ENCODE measurements at places on chromosomes 16 and 17. TPM values are rescaled to one million over a fixed set of nuclear protein-coding genes. Genes with fewer than 3 reads are reported as not detected.
A peak's percentile ranks its signal among the peaks of the same experiment; 100 is the strongest.

Gene CCDC78
- 3.3 TPM for total RNA-seq

Gene HOXB8
- total RNA-seq, result not detected

Gene SECTM1
- total RNA-seq, result 56.0 TPM

Gene SDR42E1
- not detected for total RNA-seq

Gene MYH8
- not detected for total RNA-seq

Gene ACSM5
- not detected for total RNA-seq

Gene KRTAP9-4
- total RNA-seq, result not detected

- peak; percentile 70 for DNase-seq
- H3K27me3 ChIP-seq, result no peaks in the 10 kb centered on the region
- H3K27ac ChIP-seq, result peak overlapping the region; percentile 12
- H3K4me3 ChIP-seq, result no peak overlapping the region
- peaks cover 5% of the 10 kb centered on the region for H3K4me1 ChIP-seq
Observed at GRCh38 chr16:67396159-67397035, 3.1 kb upstream of the TPPP3 start.

GRCh38 chr17:48722201-48722907 lies at the start of gene PRAC1:
PRAC1 (minus strand) TSS chr17:48722518; CDS start chr17:48722392, 126 bp downstream.
- no peaks in the 10 kb centered on the region for H3K27me3 ChIP-seq
- H3K4me3 ChIP-seq, result peak within 1 kb of the TSS; percentile 90
- H3K4me1 ChIP-seq, result peaks cover 40% of the 10 kb centered on the region
- peak within 1 kb of the TSS; percentile 87 for H3K27ac ChIP-seq
- H3K36me3 ChIP-seq, result no peaks in the 10 kb centered on the region
- DNase-seq, result peak; percentile 97

- H3K36me3 ChIP-seq, result no peaks in the 10 kb centered on the region
- no peak overlapping the region for H3K4me3 ChIP-seq
- no peak for DNase-seq
- no peaks in the 10 kb centered on the region for H3K27me3 ChIP-seq
- H3K4me1 ChIP-seq, result no peaks in the 10 kb centered on the region
Observed at GRCh38 chr16:51163894-51164566, 13.0 kb upstream of the SALL1 start.

DNA sequence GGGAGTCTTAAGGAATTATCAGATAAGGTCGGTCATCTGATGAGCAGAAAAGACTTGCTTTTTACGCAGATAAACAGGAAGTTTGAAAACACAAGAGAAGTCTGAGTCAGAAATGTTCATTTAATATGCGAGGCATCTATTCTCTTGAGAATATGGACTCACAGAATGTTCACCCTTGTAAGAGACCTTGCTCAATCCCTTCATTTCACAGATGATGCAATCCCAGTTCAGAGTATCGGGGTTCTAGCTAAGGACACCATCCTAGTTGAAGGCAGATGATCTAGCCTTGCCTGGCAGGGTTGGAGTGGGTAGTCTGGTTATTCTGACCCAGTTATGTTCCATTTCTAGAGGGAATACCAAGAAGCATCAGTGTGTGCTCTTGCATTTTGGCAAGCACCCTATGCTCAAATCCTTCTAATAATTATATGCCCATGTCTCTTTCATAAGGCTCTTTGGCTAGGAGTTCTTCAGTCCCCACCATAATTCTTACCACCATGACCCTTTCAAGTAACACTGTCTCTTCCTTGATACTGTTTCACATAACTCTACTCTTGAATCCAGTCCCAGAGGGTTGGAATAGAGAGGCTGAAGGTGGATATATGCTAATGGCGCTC lies 42.5 kb downstream of the YPEL2 start:
- H3K4me1 ChIP-seq, result peaks cover 10% of the 10 kb centered on the region
- H3K27me3 ChIP-seq, result no peaks in the 10 kb centered on the region
- H3K36me3 ChIP-seq, result no peaks in the 10 kb centered on the region
- no peak overlapping the region for H3K27ac ChIP-seq
- H3K4me3 ChIP-seq, result no peak overlapping the region
- no peak for DNase-seq

GRCh38 chr17:45246861-45247428 lies 14.9 kb downstream of the SPATA32 start:
- 0 out of 2 replicates have a peak, but pooled peaks cover 4% of the 10 kb centered on the region for H3K36me3 ChIP-seq
- peak overlapping the region; percentile 88 for H3K4me3 ChIP-seq
- no peaks in the 10 kb centered on the region for H3K27me3 ChIP-seq

DNA sequence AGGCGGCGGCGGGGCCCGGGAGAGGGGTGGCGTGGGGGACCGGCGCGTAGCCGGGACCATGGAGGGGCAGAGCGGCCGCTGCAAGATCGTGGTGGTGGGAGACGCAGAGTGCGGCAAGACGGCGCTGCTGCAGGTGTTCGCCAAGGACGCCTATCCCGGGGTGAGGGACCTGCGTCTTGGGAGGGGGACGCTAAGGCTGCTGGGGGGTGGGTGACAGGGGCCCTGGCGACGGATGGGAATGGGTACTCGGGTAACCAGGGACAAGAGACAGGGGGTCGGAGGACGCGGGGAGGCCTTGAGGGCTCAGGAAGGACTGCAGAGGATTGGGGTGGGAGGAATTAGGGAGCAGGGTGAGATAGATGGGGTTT lies 243 bp downstream of the RND2 start:
- no peak for DNase-seq
- H3K27ac ChIP-seq, result no peak overlapping the region
- H3K4me1 ChIP-seq, result peaks cover 5% of the 10 kb centered on the region
- H3K36me3 ChIP-seq, result no peaks in the 10 kb centered on the region

- H3K27me3 ChIP-seq, result peaks cover 87% of the 10 kb centered on the region
- no peak overlapping the region for H3K27ac ChIP-seq
- no peak for DNase-seq
Observed at GRCh38 chr17:73494950-73495349, 149.3 kb downstream of the SDK2 start.

DNA sequence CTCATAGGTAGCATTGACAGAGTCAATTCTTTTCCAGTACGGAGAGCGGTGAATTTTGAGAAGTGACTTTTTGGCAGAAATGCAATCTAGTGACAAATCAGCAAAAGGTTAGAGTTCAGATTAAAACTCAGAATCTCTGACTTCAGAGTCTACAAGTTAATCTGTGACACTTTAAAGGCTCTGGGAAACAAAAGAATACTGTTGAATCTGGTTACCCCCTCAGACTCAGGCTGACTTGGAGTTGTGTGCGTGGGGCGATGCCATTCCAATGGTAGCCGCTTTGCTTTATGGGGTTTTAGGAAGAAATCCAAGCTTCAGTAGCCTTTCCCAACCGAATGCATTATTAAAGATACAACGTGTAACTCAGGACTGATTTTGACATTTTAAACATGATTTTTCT lies 118.2 kb downstream of the CDH13 start:
- DNase-seq, result no peak
- H3K36me3 ChIP-seq, result no peaks in the 10 kb centered on the region
- H3K4me3 ChIP-seq, result no peak overlapping the region
- 0 out of 2 replicates have a peak, but pooled peaks cover 10% of the 10 kb centered on the region for H3K27me3 ChIP-seq
- no peak overlapping the region for H3K27ac ChIP-seq

GRCh38 chr16:50550035-50550434 lies 1.8 kb downstream of the NKD1 start:
- peaks cover 32% of the 10 kb centered on the region for H3K27me3 ChIP-seq
- no peak overlapping the region for H3K27ac ChIP-seq
- H3K36me3 ChIP-seq, result no peaks in the 10 kb centered on the region
- H3K4me1 ChIP-seq, result no peaks in the 10 kb centered on the region

DNA sequence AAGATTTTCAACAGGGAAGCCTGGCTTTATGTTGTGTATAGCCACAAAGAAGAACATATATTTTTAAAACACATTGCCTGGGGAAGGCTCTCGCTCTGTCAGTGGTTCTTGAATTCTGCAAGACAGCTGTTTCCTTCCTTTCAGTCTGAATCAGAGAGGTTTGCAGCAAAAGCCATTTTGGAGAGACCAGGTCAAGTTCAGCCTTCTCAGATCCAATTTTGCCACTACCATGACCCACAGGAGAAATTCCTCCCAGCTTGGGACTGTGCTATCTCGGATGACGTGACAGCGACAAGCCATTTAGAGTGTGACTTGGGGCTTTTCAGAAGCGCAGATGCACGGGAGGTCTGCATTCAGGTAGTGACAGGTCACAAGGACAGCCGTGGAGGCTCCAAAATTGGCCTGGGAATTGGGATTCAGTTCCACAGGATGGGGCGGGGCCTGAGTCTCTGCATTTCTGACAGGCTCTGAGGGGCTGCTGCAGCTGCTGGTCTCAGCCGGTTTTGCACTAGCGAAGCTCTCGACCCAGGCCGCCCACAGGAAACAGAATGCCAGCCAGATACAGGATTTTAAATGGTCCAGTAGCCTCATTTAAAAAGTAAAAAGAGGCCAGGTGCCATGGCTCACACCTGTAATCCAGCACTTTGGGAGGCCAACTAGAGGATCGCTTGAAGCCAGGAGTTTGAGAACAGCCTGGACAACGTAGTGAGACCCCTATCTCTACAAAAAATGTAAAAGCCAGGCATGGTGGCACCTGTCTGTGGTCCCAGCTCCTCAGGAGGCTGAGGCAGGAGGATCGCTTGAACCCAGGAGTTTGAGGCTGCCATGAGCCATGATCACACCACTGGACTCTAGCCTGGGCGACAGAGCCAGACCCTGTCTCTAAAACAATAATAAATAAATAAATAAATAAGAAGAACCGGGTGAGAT lies 196.6 kb upstream of the CIBAR2 start:
- DNase-seq, result no peak
- H3K36me3 ChIP-seq, result no peaks in the 10 kb centered on the region
- H3K27ac ChIP-seq, result no peak overlapping the region
- no peak overlapping the region for H3K4me3 ChIP-seq
- no peaks in the 10 kb centered on the region for H3K4me1 ChIP-seq

- DNase-seq, result no peak
- H3K27me3 ChIP-seq, result no peaks in the 10 kb centered on the region
- H3K4me3 ChIP-seq, result no peak overlapping the region
- peaks cover 52% of the 10 kb centered on the region for H3K36me3 ChIP-seq
- no peaks in the 10 kb centered on the region for H3K4me1 ChIP-seq
Observed at GRCh38 chr16:46961373-46962353, 11.8 kb downstream of the DNAJA2 start.

GRCh38 chr17:73342541-73343167 lies 30.9 kb upstream of the CDC42EP4 start:
- H3K27me3 ChIP-seq, result no peaks in the 10 kb centered on the region
- H3K27ac ChIP-seq, result no peak overlapping the region
- no peak overlapping the region for H3K4me3 ChIP-seq
- peaks cover 28% of the 10 kb centered on the region for H3K4me1 ChIP-seq
- DNase-seq, result peak; percentile 25

GRCh38 chr16:26605626-26606271 lies 461.0 kb upstream of the C16orf82 start:
- no peaks in the 10 kb centered on the region for H3K27me3 ChIP-seq
- no peak for DNase-seq
- H3K4me3 ChIP-seq, result no peak overlapping the region
- H3K4me1 ChIP-seq, result no peaks in the 10 kb centered on the region
- no peak overlapping the region for H3K27ac ChIP-seq

DNA sequence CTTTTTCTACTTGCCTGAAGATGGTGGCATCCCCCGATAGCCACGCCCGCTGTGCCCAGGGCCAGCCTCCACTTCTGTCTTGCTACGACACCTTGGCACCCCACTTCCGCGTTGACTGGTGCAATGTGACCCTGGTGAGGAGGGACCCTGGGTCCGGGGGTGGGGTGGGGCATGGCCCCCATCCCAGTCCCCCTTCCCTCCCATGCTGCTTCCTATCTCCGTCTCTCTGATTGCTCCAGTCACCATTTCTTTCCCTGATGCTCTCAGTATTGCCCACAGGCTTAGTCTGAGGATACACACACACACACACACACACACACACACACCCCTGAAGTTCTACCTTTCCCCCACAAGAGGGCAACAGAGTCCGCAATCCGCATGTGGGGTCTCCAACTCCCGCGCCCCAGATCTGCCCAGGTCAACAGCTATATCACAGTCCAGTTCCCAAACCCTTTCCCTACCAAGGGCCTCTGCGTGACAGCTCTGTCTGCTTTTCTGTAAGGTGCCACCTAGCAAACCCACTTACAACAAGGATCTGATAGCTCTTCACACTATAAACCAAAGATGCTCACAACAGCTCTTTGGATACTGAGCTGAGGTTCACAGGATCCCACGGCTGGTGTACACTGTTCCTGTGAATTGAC lies 3.4 kb downstream of the SGCA start:
- DNase-seq, result peak; percentile 80
- H3K4me3 ChIP-seq, result peak overlapping the region; percentile 21
- no peaks in the 10 kb centered on the region for H3K36me3 ChIP-seq
- H3K27me3 ChIP-seq, result no peaks in the 10 kb centered on the region
- peak overlapping the region; percentile 51 for H3K27ac ChIP-seq

Data from PC-3 (cell line).